ENCODE measurements at places on chromosomes 5 and 9.

GRCh38 chr5:170226661-170227060 lies 6.1 kb upstream of the C5orf58 start:
- no peak for DNase-seq

DNA sequence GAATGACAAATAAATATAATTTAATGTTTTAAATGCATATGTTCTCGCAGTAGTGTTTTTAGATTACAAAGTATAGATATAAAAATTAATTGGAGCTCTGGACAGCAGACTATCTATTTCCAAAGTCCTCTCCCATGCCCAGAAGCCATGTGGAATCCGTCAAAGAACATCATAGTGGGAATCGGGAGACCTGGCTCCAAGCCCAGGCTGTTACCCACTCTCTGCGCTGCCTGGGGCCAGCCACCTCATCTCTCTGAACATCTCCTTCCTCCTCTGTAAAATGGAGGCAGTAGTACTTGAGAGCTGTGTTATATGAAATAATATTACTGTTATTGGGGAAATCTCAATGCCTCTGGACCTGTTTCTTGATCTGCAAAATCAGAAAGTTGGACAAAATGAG lies 58.1 kb upstream of the SLC30A5 start:
- no peak for DNase-seq

- DNase-seq: no peak
These were observed 6.5 kb upstream of the SYK start for GRCh38 chr9:90795084-90795483.

DNA sequence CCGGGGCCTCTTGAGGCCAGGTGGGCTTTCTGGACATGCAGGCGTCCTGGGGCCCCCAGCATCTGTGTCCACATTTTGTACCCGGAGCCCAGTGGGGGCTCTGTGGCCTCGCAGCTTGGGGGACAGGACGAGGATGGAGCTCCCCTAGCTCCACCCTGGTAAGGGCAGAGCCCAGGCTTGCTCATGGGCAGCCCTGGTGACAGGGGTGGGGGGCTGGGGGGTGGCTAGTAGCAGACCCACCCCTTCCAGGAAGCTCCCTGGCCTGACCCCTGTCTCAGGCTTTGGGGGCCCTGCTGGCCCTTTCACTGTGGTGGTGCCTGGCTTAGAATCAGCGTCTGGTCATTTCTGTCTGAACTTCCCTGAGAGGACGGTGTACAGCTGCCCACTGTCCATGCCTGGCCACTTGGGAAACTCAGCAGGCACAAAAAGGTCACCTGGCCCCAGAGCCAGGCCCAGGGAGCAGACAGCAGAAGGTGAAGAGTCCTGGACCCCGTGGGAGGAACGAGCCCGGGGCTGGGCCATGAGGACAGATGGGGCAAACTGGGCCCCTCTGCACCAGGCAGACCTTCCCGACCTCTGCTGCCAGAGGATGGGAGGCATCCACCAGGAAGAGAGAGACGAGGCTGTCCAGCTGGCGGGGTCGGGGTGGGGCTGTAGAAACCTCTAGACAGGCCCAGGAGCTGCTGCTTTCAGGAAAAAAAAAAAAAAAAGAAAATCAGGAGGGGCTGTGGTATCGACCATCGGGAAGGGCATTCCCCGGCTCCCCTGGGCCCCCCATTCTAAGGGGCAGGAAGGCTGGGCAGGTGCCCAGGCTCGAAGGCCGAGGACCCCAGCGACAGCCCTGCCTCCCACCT lies 52.8 kb downstream of the EXD3 start:
- DNase-seq: no peak

DNA sequence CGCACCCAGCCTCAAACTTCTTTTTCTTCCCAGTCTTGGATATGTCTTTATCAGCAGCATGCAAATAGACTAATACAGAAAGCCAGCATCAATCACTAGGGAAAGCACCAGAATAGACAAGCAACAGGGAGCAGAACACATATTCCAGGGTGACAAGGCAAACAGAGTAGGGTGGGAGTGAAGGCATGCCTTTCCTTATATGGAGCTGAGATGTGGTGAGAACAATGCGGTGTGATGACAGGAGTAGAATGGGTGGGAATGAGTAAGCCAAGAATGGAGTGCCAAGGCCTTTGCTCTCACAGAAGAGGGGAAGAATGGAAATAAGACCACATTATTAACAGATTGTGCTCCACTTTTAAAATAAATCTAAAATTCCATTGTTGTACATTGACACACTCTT lies 115.6 kb downstream of the CETN3 start:
- no peak for DNase-seq

- no peak for DNase-seq
These were observed 34.5 kb upstream of the MED27 start for GRCh38 chr9:132114102-132114707.

- no peak for DNase-seq
These were observed 64.6 kb upstream of the EPB41L4B start for GRCh38 chr9:109385499-109385898.

GRCh38 chr5:149636861-149637246 lies 55.6 kb downstream of the ARHGEF37 start:
- DNase-seq: no peak

GRCh38 chr5:142857405-142857804 lies 87.2 kb downstream of the ARHGAP26 start:
- no peak for DNase-seq

GRCh38 chr9:18238752-18239447 lies 235.1 kb upstream of the ADAMTSL1 start:
- DNase-seq: no peak

DNA sequence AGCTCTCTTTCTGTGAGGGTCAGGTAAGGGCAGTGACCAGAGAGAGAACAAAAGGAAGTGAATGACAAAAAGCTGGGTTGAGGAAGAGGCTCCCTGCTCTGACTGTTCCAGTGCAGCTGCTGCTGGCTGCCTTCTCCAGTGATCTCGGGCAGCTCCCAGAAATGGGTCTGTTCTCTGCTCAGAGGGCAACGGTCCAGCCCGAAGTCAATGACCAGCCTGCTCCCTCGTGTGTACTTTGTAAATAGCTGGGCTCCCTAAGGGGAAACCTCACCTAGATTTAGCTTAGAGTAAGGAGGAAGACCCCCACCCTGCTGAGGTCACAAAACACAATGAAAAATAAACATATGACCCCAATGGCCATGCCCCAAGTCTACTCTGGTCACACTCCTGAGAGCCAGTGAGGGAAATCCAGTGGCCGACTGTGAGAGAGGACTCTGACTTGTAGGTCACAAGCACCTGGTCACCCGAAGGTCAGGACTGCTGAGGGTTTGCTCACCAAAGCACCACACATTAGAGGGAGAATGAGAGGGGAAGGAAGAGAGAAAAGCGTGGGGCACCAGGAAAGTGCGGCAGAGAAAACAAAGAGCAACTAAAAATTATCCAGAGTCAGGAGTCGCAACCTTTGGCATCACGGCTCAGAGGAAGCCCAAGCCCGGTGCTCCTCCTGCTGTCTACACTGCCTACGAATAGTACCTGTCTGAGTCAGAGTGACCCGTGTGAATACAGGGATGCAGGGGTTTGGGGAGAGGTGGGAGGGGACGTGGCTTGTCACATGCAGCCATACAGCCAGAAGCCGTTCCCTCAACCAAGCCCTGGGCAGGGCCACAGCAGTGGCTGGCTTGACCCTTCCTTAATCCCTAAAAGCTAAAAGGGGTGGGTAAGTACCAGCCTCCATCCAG lies 19.8 kb downstream of the NIPAL4 start:
- no peak for DNase-seq

GRCh38 chr9:99870126-99870525 lies 36.3 kb upstream of the STX17 start:
- no peak for DNase-seq

- no peak for DNase-seq
These were observed 1.8 kb downstream of the SHB start for GRCh38 chr9:38066914-38067858.

GRCh38 chr5:96014395-96014794 lies 52.7 kb upstream of the ELL2 start:
- DNase-seq: no peak
